Epithelial cell of alveolus of lung (primary cell): ENCODE measurements at places on chromosomes 1 and 21. TPM values are rescaled to one million over a fixed set of nuclear protein-coding genes. Genes with fewer than 3 reads are reported as not detected.

UBXN10 gene
- under 0.01 and 0.13 TPM in 2 replicates for total RNA-seq

KCNJ10 gene
- total RNA-seq, result not detected in 2 replicates

KCNT2 gene
- 3.1 and 4.8 TPM in 2 replicates for total RNA-seq

CLDN17 gene
- total RNA-seq, result not detected in 2 replicates

HSD3B2 gene
- not detected in 2 replicates for total RNA-seq

MORC3 gene
- total RNA-seq, result 15.9 and 16.1 TPM in 2 replicates

LHX8 gene
- not detected in 2 replicates for total RNA-seq

FALEC gene
- total RNA-seq, result not detected in 2 replicates

PRR9 gene
- not detected in 2 replicates for total RNA-seq

PRSS38 gene
- total RNA-seq, result not detected in 2 replicates

FAM131C gene
- not detected in 2 replicates for total RNA-seq

AVPR1B gene
- not detected in 2 replicates for total RNA-seq

OR11L1 gene
- not detected in 2 replicates for total RNA-seq

HMGCL gene
- total RNA-seq, result 35.3 and 54.8 TPM in 2 replicates
